ENCODE measurements at places on chromosomes 5 and 9.

DNA sequence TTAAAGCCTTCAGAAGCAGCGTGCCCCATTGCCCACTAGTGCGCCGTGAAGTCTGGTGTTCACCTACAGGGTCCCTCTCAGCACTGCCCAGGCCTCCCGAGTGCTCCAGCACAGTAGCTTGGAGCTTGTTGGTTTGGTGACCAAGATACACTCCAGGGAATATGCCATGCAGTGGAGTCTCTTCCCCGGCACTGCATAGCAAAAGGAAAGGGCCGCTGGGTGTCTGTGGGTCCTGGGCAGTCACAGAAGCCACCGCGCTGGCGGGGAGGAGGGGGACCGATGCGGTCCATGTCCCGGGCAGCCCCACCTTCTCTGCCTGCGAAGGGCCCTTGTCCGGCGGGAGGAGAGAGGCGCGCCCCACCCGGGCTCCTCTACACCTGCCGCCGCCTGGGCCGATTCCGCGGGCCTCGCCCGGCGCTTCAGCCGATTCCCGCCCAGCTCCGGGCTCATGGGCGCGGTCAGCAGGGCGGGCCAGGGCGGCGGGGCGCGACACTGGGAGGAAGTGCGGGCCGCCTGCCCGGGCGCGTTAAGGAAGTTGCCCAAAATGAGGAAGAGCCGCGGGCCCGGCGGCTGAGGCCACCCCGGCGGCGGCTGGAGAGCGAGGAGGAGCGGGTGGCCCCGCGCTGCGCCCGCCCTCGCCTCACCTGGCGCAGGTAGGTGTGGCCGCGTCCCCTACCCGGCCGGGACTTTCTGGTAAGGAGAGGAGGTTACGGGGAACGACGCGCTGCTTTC lies at the start of gene SYK:
TSS of gene SYK (plus strand) at position 579 of the 732 bp plus-strand sequence. CDS start 42,080 bp downstream, outside the sequence.
- no peak for DNase-seq

DNA sequence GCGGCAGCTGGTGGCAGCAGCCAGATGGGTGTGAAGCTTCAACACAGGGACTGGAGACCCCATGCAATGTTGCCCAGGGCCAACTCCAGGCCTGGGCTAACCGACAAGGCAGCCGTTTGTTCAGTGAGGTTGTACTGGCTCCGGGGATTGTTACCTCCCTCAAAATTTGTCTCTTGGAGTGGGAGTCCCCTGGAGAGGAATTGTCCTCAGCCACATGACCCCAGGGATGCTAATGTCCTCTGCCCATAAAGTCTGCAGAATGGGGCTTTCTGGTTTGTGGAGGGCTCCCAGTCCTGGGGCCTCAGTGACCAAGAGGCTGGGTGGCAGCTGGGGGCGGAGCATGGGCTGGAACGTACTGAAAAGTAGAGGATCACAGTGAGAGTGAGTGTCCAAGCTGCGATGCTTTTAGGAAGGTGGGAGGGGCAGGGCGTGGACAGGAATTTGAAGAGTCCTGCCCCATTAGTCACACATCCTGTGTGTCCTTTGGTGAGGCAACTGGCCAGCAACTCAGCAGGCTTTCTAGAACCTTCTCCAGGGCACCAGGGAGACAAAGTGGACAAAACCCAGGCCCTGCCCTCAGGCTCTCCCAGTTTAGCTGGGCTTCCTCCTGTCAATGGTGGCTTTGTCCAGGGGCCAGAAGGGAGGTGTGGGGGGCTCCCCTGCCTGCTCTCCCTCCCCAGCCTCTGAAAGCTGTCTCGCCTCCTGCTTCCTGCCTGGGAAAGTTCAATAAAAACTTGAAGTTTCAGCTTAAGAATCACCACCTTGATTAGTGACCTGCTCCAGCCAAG lies 114.0 kb downstream of the NSG2 start:
- no peak for DNase-seq

- DNase-seq: no peak
Observed at GRCh38 chr9:75728391-75728790, 162.1 kb upstream of the PCSK5 start.

DNA sequence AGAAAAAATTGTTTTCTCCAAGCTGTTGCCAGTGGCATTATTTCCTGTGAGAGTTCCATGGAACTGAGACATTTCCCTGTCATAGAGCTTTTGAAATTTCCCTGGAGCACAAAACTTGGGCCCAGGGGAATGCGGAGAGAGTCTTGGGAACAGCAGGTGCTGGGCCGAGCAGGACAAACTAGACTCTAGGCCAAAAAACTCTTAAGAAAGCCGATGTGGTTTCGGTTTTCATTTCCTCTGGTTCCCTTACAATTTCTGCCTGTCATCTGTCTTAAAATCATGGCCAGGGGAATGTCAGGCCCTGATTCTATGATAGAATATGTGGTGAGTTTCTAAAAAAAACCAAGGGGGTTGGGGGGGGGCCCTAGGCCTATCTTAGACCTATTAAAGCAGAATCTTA lies 4.6 kb downstream of the SLC35A4 start:
- DNase-seq: no peak

GRCh38 chr5:81760521-81760920 lies 9.6 kb upstream of the SSBP2 start:
- DNase-seq: no peak
